ENCODE measurements at places on chromosomes 2 and 18.
A peak's percentile ranks its signal among the peaks of the same experiment; 100 is the strongest.

DNA sequence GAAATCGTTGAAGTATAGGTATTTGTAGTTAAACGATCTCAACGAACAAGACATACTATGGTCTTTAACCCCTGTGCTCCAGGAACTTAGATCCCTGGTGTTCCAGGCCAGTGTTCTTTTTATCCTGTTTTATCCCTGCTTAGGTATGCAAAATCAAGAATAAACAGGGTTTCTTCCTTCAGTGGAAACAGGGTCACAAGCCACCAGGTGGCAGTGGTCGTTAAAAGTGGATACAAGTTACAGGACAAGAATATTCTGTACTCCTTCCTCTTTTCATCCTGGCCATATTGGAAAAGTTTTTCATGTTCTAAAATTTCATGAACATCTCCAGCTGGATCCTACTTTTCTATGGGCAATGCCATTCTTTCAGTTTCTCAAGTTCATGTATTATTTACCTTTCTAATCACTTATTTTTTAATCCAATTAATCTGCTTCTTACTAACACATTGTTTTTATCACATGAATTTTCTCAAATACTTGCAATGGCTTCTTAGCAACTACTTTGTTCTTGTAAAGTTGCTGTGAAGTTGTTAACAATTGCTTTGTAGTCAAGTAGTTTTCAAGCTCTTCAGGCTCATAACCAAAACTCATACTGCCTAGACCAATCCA, 16.4 kb upstream of the HNMT start:
- DNase-seq: peak; percentile 2

GRCh38 chr2:192288295-192288694, 93.6 kb upstream of the TMEFF2 start:
- no peak for DNase-seq

- DNase-seq: no peak
Measured at GRCh38 chr2:236939721-236940231, 145.9 kb upstream of the COPS8 start.

DNA sequence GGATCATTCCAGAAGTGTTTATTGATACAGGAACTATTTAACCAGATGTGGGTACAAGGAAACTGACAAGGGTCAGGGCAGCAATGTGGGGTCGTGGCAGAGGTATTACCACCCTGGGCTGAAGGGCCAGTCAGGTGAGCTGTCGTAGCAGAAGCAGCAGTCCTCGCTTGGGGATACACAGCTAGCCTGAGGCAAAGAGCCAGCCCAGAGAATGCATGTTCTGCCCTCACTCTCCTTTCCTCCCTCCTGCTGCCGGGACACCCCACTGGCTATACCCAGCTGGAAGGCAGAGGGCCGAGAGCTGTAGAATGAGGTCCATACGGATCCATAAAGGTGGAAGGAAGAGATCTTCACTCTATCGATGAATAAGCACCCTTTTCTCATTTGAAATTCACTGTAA, 32.2 kb upstream of the GBX2 start:
- no peak for DNase-seq

GRCh38 chr2:176468457-176469113, 199.3 kb downstream of the MTX2 start:
- DNase-seq: no peak

GRCh38 chr2:196965651-196966050, 39.1 kb upstream of the PGAP1 start:
- DNase-seq: no peak

Data from effector CD4-positive, alpha-beta T cell (primary cell).